ENCODE measurements at places on chromosomes 3 and 15.

DNA sequence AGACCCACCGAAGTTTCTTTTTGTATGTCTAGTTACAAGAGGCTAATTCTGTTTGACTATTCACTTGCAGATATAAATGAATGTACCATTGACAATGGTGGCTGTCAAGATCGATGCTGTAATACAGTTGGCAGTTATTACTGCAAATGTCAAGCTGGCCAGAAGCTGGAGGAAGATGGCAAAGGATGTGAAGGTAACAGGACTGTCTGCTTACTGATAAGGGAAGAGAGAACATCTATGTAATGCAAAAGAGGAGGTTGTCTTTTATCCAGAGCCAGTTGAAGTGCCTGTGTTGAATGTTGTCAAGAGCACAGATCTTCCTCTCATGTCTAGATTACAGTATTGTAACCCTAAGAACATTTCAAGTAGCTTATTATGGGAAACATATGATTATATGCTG is 549.5 kb upstream of the GOLIM4 start:
- DNase-seq, result no peak

DNA sequence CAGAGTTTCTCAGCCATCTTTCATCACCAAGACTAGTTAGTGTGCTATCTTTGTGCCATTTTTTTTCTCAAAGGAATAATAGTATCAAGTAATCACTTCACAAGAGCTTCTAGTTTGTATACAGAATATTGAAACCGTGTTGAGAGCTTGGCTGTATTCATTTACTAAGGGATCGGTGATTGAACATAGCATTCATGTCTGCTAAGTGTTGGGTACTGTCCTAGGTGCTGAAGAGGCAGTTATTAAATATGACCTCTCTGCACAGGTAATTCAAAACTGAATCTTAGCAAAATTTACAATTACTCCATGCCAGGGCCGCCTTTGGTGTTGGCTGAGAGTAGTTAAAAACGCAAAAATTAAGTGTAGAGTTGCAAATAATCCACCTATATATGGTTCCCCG is 355.3 kb upstream of the RORA start:
- no peak for DNase-seq

DNA sequence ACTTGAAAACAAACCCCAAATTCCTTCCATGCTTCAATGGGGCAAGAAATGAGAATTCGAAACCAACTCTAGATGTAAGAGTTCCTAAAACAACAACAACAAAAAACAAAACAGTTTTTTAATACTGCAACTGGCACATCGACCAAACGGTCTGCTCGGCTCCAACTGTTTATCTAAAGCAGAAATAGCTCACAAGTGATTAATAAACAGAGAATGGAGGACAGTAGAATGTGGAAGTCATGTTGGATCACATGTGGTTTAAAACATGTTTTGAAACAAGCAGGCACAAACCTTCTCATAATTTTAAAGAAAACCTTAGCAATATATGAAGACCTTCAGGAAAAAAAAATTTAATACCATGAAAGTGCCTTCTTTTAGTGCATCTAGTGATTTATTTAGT is 55.1 kb downstream of the SETMAR start:
- DNase-seq, result no peak

DNA sequence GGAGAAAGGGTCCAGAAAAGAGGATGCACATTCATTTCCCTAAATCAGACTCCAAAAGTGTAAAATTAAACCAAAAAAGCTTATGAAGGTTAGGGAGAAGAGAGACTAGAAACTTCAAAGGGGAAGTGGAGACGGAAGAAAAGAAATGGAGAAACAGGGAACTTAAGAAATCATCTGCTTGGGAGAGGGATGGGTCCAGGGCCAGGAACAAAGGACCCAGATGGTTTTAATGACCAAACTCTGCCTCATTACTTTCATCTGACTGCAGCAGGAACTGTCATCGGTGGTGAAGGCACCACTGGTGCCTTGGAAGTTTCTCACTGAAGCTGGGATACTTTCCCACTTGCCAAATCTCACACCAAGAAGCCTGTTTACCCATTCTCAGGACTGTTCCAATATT is 70.5 kb upstream of the SLC4A7 start:
- DNase-seq, result no peak

DNA sequence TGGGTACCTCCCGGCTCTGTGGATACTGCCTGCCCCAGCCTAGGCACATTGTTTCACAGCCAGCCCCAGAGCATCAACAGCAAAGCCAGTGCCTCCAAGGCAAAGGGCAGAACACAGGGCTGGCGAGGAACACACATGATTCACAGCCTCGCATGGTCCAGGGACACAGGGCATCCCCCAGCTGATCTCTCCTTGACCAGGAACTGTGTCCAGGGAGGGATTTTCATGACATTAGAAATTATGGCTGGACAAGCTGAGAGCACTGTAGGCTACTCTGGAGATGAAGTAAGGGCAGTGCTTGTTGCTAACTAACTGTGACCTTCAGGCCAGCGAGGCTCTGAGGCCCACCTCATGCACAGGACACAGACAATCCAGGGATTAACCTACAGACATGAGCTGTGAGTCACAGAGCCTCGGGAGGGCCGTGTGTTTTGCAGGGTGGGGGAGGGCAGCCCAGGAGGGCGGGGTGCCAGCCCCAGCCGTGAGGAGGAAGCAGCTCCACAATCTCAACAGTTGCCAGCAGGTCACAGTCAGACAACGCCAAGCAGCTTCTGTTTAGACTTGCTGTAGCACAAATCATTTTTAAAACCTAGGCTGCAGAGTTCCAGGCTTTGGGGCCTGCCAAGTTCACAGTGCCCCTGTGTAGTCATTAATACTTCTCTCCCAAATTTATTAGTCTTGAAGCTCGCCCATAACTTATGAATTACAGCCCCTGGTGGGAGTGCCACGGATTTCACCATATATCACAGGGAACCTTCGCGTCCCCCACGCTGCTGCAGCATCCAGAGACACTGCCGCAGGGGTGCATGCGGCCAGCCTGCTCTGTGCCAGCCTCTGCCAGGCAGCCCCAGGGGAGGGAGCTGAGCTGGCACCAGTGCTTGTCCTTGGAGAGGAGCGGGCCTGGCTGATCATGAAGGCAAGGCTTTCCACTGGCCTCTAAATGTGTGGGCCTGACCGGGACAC is 114.7 kb downstream of the ETFA start:
- no peak for DNase-seq

- DNase-seq, result no peak
Observed at GRCh38 chr3:52507359-52507758, 12.2 kb downstream of the STAB1 start.

- DNase-seq, result no peak
Observed at GRCh38 chr15:99951511-99951910, 218.3 kb upstream of the LYSMD4 start.

DNA sequence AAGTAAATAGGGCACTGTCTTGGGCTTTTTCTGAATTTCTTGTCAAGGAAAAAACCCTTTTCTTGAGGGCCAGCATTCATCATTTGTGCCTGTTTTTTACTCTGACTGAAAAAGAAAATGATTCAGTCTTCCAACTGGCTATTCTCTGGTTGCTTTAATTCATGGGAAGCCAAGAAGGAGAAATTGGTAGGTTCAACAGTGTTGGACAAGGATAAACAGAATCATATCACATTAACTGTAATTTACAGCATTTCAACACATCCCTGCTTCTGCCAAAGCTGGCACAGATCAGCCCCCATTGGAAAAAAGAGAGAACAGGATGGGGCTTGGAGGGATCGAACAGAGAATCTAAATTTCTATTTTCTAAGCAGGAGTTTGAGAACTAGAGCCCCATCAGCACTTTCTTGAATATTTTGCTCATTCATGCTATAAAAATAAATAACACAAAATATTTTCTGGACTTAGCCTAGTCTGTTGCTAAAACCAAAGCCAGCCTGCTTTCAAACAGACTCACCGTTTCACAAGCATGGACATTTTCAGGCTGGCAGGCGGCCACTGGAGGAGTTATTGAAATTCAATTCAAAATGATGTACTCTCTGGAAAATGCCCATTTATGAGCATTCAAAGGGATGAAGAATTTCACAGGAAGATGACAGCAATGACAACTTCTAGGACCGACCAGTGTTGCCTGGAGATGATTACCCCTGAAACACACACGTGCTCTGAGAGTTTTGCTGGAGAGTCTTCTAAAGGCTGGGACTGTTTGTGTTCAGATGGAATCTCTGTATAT is 181.2 kb downstream of the WNT5A start:
- DNase-seq, result no peak

- no peak for DNase-seq
Observed at GRCh38 chr3:15769256-15769915, 28.4 kb downstream of the ANKRD28 start.

GRCh38 chr3:121637922-121638321 is 22.8 kb downstream of the HCLS1 start:
- DNase-seq, result no peak

GRCh38 chr15:68234060-68234459 is 4.5 kb upstream of the CLN6 start:
- DNase-seq, result no peak
